Activated CD4-positive, alpha-beta memory T cell treated with anti-CD3 and anti-CD28 coated beads for 36 hours (primary cell): ENCODE measurements at places on chromosomes 16 and 17. TPM values are rescaled to one million over a fixed set of nuclear protein-coding genes. Genes with fewer than 3 reads are reported as not detected.
A peak's percentile ranks its signal among the peaks of the same experiment; 100 is the strongest.

DNA sequence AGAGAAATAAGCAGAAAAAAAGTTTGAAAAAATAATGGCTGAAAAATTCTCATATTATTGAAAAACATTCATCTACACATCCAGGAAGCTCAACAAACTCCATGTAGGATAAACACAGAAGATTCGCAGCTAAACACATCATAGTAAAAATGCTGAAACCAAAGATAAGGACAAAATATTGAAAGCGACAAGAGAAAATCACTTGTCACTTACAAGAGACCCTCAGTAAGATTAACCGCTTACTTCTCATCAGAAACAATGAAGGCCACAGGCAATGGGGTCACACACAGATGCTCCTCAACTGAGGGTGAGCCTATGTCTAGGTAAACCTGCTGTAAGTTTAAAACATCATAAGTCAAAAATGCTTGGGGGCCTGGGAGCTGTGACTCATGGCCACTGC, 38.1 kb upstream of the METRNL start:
- no peak for DNase-seq

GRCh38 chr16:56647641-56648431, 3.9 kb upstream of the MT1B start:
- no peak for DNase-seq

- DNase-seq: peak; percentile 73
Measured at GRCh38 chr16:69494991-69495392, 70.6 kb downstream of the CYB5B start.

Gene KRT33A
- not detected for total RNA-seq

Gene COL1A1
- 3.7 TPM for total RNA-seq
